ENCODE measurements at places on chromosomes 6 and 20.

- DNase-seq = no peak
These were observed 38.8 kb downstream of the PMEPA1 start for GRCh38 chr20:57671072-57671391.

GRCh38 chr6:105212587-105212986, 32.8 kb upstream of the POPDC3 start:
- DNase-seq = no peak

DNA sequence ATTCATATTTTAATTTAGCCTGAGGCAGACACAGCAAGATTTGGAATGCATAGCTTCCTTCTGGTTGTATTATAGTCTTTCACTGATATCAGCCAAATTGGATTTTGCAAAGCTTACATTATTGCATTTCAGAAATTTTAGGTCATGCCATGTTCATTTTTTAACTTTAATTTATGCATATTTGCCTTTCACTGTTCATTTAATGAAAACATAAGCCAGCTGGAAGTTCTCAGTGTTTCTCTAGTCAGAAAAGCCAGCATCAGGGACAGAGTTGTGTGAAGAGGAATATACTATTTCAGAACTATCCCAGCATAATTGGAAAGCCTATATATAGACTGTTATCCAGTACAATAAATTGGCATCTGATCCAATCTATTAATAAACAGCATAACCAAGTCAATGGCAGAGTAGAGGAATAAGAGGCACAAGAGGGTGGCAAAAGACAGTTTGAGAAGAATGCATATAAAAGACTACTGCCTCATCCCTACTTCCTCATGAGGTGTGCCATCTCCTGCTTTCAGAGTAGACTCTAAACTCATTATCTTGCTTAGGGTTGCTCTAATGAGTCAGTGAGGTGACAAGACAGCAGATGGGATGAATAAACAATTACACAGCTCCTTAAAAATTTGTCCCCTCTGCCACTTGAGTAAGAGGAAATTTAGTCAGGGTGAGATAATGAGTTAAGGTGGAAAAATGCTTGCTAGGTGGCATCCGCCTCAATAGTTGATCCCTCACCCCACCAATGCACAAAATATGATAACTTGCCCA, 159.8 kb upstream of the HCRTR2 start:
- DNase-seq = no peak

GRCh38 chr20:44477151-44477550, 1.5 kb downstream of the TTPAL start:
- no peak for DNase-seq

DNA sequence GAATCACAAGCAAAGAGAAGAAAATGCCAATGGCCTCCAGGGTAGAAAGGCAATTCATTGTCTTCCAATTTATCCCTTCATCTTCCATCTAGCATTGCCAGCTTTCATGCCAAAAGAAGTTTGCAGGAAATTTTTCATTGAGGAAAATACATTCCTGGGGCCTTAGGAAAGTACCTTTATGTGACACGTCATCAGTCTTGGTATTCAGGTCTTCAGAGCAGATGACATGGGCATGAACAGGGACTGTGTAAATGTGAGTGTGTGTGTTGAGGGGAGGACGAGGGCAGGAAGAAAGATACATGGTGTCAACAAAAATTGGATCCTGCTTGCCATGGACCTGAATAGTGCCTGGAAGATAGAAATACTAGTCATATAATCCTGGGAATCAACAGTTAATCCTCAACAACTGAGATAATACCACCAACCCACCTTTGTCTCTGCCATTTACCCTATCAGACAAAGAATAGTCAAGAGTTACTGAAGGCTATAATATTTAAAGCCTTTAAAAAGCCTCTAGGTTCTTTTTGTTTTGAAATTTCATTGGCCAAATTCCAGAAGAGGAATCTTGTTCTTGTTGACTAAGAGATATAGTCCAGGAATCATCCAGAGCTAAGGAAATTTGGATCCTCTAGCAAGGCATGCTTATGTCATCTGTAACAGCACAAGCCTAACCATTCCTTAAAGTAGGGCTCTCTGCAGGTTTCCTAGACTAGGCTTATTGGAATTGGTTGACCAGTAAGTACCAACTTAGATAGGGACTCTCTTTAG, 405.8 kb upstream of the SASH1 start:
- DNase-seq = no peak
